ENCODE measurements at places on chromosomes 2 and 18. TPM values are rescaled to one million over a fixed set of nuclear protein-coding genes. Genes with fewer than 3 reads are reported as not detected.

Gene PCARE
- total RNA-seq, result not detected

Gene FKBP1B
- total RNA-seq, result 35.2 TPM

Gene EVA1A
- total RNA-seq, result 55.9 TPM

Gene ARHGAP28
- not detected for total RNA-seq

Gene CRYGD
- total RNA-seq, result not detected

Gene TFCP2L1
- total RNA-seq, result not detected

Gene IFIH1
- total RNA-seq, result 15.0 TPM

Gene ATP6V1C2
- 0.04 TPM for total RNA-seq

Gene PAX3
- not detected for total RNA-seq

DNA sequence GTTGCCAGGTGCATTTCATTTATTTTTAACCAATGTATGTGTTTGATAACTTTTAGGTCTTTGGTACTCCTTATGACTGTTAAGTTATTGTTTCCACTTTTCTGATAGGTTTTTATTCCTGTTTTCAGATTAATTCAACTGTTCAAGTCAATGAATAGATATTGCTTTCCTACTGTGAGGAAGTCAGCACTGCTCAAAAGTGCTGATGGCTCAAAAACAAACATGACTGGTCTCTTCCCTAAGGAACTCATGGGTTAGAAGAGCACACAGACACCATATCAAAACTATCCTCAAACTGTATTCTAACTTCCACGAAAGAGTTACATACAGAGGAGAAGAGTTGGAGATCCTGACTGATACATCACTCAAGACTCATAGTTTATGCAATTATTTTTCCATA lies 39.9 kb upstream of the REG3G start:
- H3K36me3 ChIP-seq, result no peaks in the 10 kb centered on the region
- peaks cover 6% of the 10 kb centered on the region for H3K27me3 ChIP-seq
- H3K4me3 ChIP-seq, result no peak overlapping the region
- no peak for DNase-seq

GRCh38 chr18:49514577-49514976 lies 27.5 kb upstream of the C18orf32 start:
- peak overlapping the region; percentile 23 for H3K4me3 ChIP-seq
- peaks cover 2% of the 10 kb centered on the region for H3K27me3 ChIP-seq
- H3K36me3 ChIP-seq, result no peaks in the 10 kb centered on the region
- peak; percentile 45 for DNase-seq

DNA sequence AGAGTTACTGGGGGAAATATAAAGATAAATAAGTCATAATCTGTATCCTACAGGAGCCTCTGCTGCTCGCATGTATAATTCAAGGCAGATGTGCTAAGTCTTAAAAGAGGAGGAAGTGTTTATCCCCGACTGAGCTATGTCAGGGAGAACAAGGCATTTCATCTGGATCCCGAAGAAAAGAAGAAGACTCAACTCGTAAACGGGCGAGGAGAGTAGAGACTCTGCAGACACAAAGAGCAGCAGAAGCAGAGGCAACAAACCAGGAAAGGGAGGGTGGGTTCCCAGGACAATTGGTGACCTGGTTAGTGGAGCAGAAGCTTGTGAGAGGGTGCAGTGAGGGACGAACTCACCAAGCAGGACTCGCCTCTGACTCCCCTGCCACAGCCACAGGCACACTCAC lies 368.6 kb downstream of the EIPR1 start:
- H3K27ac ChIP-seq, result no peak overlapping the region
- no peak for DNase-seq
- H3K27me3 ChIP-seq, result peaks cover 24% of the 10 kb centered on the region
- H3K36me3 ChIP-seq, result no peaks in the 10 kb centered on the region
- no peak overlapping the region for H3K4me3 ChIP-seq

DNA sequence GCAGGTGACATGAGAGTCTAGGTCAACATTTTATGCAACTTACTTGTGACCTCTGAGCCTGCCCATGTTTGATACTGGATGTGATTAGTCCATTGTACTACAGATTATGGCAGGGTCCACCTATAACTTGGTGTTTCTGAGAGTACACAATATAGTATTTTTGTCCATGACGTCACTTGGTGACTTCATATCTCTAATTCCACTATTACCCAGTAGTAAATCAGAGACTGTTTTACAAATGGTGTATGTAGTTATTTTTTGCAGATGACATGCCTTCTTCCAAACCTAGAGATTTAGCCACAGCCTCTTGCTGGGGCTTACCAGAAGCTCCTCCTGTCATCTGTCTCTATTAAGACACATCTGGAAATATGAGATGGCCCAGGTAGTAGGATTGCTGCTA lies 24.6 kb upstream of the TMX3 start:
- no peaks in the 10 kb centered on the region for H3K36me3 ChIP-seq
- H3K4me3 ChIP-seq, result no peak overlapping the region
- H3K27me3 ChIP-seq, result no peaks in the 10 kb centered on the region
- no peaks in the 10 kb centered on the region for H3K4me1 ChIP-seq
- DNase-seq, result no peak

DNA sequence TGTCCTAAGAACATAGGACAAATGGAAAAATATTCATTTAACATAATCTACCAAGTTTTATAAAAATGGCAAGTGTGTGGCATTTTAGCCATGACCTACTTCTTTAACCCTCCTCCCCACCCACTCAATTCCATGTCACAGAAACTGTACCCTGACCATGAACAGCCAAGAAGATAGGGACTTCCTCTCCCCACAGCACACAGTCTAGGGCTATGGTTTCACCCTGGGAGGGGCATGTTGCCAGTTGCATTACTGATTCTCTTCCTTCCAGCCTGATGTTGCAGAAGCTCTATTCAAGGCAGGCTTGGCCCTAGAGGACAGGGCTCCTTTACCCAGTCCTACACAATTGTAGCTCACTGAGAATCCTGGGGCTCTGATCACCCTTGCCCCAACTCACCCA lies 153.6 kb upstream of the KLF7 start:
- H3K27ac ChIP-seq, result no peak overlapping the region
- DNase-seq, result no peak
- peaks cover 10% of the 10 kb centered on the region for H3K4me1 ChIP-seq
- no peaks in the 10 kb centered on the region for H3K27me3 ChIP-seq
- no peaks in the 10 kb centered on the region for H3K36me3 ChIP-seq

DNA sequence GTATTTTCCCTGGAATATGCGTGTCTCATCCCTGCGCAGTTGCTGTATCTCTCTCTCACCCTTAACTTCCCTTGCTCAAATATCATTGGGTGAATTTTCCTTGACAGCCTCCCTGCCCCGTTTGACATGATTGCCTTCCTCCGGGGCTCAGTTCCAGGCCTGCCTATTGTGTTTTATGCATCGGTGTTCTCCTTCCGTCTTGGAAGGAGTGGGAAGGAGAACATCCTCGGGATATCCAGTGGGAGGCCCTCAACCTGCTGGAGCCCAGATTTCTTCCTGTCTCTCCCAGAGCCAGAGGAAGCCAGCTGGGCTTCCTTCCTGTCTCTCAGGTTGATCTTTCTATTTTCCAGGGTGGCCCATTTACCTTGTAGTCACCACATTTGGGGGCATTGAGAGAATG lies 434.7 kb upstream of the HS6ST1 start:
- no peak overlapping the region for H3K4me3 ChIP-seq
- no peak overlapping the region for H3K27ac ChIP-seq
- no peak for DNase-seq
- no peaks in the 10 kb centered on the region for H3K36me3 ChIP-seq

DNA sequence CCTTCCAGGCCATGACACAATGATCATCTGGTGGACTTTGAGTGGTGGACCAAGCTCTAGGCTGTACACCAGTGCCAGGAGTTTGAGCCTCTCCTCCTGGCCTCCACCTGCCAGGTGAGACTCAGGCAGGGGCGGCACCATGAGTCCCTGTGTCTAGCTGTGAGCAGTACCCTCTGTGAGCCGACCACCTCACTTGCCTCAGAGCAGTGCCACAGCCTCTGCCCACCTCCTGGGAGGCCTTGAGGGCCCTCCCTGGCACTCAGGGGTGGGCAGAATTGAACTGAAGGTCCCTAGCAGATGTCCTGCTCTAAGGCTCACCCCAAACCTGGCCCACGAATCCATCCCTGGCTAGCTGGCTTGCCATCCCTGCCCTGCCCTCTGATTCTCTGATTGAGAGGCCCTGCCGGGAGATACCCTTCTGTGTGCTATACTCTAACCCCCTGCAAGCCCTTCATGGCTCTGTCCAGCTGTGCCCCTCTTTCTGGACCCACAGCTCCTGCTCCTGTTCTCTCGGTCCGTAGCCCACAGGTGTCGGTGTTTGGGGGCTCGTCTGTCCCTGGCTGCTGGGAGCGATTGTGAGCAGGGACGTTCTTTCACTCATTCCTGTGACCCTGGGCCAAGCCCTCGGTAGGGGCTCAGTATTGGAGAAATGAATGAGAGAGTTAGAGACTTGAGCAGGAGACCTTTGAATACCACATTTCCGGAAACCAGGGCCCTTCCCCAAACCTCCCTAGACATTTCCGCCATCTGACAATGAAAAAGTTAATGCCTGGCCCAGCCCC lies 70.0 kb downstream of the INHBB start:
- no peak overlapping the region for H3K27ac ChIP-seq
- H3K4me3 ChIP-seq, result no peak overlapping the region
- no peaks in the 10 kb centered on the region for H3K27me3 ChIP-seq
- no peaks in the 10 kb centered on the region for H3K4me1 ChIP-seq
- no peak for DNase-seq

DNA sequence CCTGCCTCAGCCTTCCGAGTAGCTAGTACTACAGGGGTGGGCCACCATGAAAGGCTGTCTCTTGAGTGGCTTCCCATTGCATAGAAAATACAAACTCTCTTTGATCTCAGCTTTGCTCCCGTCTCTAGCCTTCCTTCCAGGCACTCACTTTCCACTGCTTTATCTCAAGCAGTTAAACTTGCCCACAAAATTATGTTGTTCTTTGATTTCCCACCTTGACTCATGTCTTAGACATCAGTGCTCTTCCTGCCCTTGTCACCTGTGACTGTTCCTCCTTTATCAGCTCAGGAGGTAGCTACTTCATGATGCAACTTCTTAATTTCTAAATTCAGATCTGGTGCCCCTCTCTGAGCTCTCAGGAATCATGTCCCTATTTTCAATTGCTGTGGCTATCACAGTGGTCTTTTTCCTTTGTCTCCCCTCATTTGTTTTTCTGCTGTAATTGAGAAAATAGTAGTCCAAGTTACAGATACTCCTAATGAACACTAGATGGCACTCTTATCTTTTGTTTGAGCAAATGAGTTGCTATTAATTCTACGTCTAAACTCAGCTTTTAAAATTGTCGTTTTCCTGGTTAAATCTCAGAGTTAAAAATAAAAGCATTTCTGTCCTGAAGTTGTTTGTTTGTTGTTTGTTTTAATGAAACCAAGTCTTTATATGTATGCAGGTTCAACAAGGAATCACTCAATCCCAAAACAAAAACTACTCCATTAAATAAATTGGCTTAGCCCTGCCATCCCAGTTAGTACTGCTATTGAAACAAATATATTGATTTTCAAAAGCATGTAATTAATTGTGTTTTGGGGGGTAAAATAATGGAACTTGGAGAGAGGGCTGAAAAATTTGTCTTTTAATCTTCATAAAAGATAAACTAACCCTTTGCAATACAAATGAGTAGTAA lies 46.9 kb upstream of the GREB1L start:
- no peaks in the 10 kb centered on the region for H3K36me3 ChIP-seq
- H3K27ac ChIP-seq, result no peak overlapping the region

GRCh38 chr2:141911485-141912066 lies 219.2 kb downstream of the LRP1B start:
- H3K27me3 ChIP-seq, result no peaks in the 10 kb centered on the region
- H3K4me3 ChIP-seq, result no peak overlapping the region
- no peaks in the 10 kb centered on the region for H3K36me3 ChIP-seq
- peak; percentile 50 for DNase-seq
- no peak overlapping the region for H3K27ac ChIP-seq

- peaks cover 81% of the 10 kb centered on the region for H3K4me1 ChIP-seq
- peak overlapping the region; percentile 92 for H3K27ac ChIP-seq
These were observed 79.4 kb upstream of the MAP4K3 start for GRCh38 chr2:39516347-39517101.

DNA sequence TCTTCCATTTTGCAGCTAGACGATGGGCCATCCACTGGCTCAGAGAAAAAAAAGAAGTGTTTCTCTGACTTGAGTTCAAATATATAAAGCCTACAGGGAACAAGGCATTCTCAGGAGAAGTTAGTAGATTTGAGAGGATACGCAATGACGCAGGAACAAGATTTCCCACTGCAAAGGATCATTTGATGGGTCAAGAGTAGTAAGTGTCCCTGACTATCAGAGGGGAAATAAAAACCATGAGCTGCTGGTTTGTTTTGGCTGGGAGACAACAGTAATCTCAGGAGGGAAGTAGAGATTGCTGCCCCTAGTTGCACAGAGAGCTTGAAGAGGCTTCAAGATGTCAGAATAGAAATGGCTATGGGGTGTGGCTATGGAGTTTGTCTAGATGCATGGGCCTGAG lies 22.3 kb upstream of the MYO1B start:
- no peaks in the 10 kb centered on the region for H3K27me3 ChIP-seq
- H3K4me1 ChIP-seq, result peaks cover 20% of the 10 kb centered on the region
- H3K27ac ChIP-seq, result no peak overlapping the region
- DNase-seq, result no peak

DNA sequence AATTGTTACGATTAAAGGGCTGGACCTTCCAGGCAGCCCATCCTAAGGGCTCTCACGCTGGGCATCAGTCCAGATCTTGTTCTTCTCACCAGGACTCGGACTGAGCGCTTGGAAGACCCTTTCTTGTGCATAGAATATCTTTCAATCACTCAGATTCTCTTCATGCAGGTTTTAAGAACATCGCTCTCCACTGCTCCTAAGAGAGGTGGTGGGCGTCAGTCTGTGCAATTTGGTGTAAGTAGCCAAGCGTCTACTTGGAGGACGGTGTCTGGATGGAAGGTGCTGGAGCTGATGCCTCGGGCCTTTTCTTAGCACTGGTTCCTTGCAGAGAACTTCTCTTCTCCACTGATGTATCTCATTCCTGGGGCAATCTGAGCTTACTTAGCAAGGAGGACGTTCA lies 68.7 kb downstream of the ASB1 start:
- H3K4me3 ChIP-seq, result no peak overlapping the region
- no peak for DNase-seq
- 0 out of 2 replicates have a peak, but pooled peaks cover 8% of the 10 kb centered on the region for H3K4me1 ChIP-seq

GRCh38 chr18:37676276-37676675 lies 110.7 kb upstream of the CELF4 start:
- no peak overlapping the region for H3K27ac ChIP-seq
- no peaks in the 10 kb centered on the region for H3K27me3 ChIP-seq
- H3K4me3 ChIP-seq, result no peak overlapping the region
- no peak for DNase-seq
- no peaks in the 10 kb centered on the region for H3K4me1 ChIP-seq
- no peaks in the 10 kb centered on the region for H3K36me3 ChIP-seq

DNA sequence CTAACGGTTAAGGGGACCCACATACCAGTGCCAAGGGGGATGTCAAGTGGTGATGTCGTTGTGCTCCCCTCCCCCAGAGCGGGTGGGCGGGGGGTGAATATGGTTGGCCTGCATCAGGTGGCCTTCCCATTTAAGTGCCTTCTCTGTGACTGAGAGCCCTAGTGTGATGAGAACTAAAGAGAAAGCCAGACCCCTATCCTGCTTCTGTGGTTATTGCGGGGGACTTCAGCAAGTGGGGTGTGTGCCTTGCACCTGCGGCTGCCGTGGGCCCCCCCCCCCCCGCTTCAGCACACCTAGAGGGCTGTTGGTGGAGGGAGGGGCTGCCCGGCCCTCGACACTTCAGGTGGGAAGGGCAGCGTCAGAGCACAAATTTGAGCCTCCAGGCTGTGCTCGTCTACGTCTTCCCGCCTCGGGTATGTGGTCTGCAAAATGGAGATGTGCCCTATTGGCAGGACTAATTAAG lies 6.1 kb downstream of the CTDSP1 start:
- no peak for DNase-seq
- H3K27me3 ChIP-seq, result no peaks in the 10 kb centered on the region
- peak overlapping the region; percentile 32 for H3K4me3 ChIP-seq
- peaks cover 65% of the 10 kb centered on the region for H3K4me1 ChIP-seq
- H3K27ac ChIP-seq, result peak overlapping the region; percentile 79
